RWPE1 (cell line): ENCODE measurements at places on chromosomes 1 and 21.

DNA sequence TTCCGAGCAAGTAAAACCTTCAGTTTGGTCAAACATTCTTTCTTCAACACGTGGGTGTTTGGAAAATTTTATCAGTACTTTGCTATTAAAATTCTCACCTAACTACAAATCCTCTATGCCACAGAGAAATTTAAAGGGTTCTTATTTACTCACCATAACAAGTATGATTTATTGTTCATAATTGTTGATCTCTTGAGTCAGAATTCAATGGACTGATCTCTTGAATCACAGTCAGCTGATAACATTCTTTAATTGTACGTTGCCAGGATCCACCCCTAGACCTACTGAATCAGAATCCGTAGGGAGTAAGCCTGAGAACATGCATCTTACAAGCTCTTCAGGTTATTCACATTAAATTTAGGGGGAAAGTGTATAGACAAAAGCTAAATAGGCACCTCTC lies 51.2 kb downstream of the DIPK1A start:
- peak; percentile 67 for DNase-seq

GRCh38 chr1:82161700-82162141 lies 361.0 kb downstream of the ADGRL2 start:
- no peak for DNase-seq

DNA sequence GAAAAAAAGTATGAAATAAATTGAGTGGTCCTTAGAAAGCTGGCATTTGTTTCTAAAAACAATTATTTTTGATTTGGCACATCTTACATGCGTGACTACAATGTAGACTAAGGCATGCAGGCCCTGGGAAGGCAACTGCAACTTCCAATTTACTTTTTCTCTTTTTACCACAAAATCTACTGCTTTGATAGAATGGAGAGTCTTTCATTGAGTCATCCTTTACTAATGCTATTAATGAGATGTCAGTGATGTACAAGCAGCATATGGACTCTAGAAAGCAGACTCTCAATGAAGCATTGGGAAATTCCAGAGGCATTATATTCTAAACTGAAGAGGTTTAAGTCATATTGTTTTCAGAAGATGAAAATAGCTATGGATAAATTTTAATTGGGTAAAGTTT lies 29.6 kb upstream of the PRRX1 start:
- DNase-seq = no peak

- DNase-seq = no peak
Observed at GRCh38 chr1:117645343-117645742, 39.5 kb downstream of the TENT5C start.

GRCh38 chr1:217311766-217312165 lies 319.1 kb downstream of the GPATCH2 start:
- DNase-seq = no peak
